A549 treated with Hydrocortisone at 1 μM for 4 hours (cell line): ENCODE measurements at places on chromosomes 3 and 15. TPM values are rescaled to one million over a fixed set of nuclear protein-coding genes. Genes with fewer than 3 reads are reported as not detected.

SSUH2 gene
- 0.53 to 1.2 TPM (median 1.2 TPM) in 5 replicates for total RNA-seq

GPR62 gene
- not detected in 5 replicates for total RNA-seq

IMPG2 gene
- 0.01 TPM in 2 of 5 replicates, not detected in the others for total RNA-seq

TM4SF18 gene
- 30.3 to 41.5 TPM (median 33.5 TPM) in 5 replicates for total RNA-seq

BBS4 gene
- total RNA-seq: 16.1 to 21.6 TPM (median 16.7 TPM) in 5 replicates

OIP5 gene
- 13.0 to 13.8 TPM (median 13.1 TPM) in 5 replicates for total RNA-seq

COPS2 gene
- total RNA-seq: 53.1 to 99.3 TPM (median 57.9 TPM) in 5 replicates

SENP8 gene
- 2.1 to 2.5 TPM (median 2.3 TPM) in 5 replicates for total RNA-seq

CCR2 gene
- not detected in 5 replicates for total RNA-seq

DNAJA4 gene
- total RNA-seq: 0.05 to 0.08 TPM in 2 of 5 replicates, not detected in the others

GP9 gene
- not detected in 5 replicates for total RNA-seq

DUOX1 gene
- total RNA-seq: 0.02 to 0.10 TPM in 2 of 5 replicates, not detected in the others

RBPMS2 gene
- 6.2 to 8.5 TPM (median 8.2 TPM) in 5 replicates for total RNA-seq

PLAAT1 gene
- 0.13 to 0.17 TPM in 2 of 5 replicates, not detected in the others for total RNA-seq

ADAMTS9 gene
- total RNA-seq: 0.65 to 0.88 TPM (median 0.72 TPM) in 5 replicates

C3orf85 gene
- total RNA-seq: not detected in 5 replicates

KIF23 gene
- total RNA-seq: 70.6 to 103 TPM (median 79.7 TPM) in 5 replicates

LMAN1L gene
- 0.09 to 0.15 TPM in 2 of 5 replicates, not detected in the others for total RNA-seq

PLCD1 gene
- total RNA-seq: 3.1 to 4.7 TPM (median 3.7 TPM) in 5 replicates

PLSCR2 gene
- total RNA-seq: 0.11 TPM in 1 of 5 replicates, not detected in the others

SHC4 gene
- 0.60 to 0.93 TPM (median 0.86 TPM) in 5 replicates for total RNA-seq
